Stimulated activated CD8-positive, alpha-beta memory T cell treated with anti-CD3 and anti-CD28 coated beads, Interleukin-2, amount 100 ng/mL, for 48 hours (primary cell): ENCODE measurements at places on chromosomes 12 and 14.

DNA sequence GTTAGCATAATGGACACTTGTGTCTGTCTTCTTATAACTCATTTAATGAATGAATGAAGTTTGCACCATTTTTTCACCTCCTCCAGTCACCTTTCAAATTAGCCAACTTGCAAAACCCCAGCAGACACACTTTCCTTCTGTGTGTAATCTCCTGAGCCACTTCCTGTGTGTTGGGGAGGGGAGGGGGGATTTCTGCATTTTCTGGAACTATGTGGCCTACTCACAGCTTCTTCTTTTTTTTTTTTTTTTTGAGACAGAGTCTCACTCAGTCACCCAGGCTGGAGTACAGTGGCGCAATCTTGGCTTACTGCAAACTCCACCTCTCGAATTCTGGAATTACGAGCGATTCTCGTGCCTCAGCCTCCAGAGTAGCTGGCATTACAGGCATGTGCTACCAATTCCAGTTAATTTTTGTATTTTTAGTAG, 4.1 kb upstream of the SERPINA1 start:
- no peak for DNase-seq

DNA sequence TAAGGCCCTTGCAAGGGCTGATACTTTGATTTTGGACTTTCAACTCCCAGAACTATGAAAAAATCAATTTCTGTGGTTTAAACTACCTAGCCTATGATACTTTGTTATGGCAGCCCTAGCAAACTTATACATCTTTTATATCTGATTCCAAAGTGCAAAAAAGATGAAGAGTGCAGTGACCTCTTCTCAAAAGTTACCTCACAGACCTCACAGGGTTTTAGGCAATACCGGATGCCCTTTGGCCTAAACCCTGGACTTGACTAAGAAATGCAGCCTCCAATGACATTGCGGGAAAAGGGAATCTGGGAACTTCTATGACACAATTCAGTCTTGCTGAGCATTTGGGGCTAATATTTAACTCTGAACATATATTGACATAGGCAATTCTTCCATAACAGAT, 63.3 kb downstream of the IGF1 start:
- DNase-seq: no peak

DNA sequence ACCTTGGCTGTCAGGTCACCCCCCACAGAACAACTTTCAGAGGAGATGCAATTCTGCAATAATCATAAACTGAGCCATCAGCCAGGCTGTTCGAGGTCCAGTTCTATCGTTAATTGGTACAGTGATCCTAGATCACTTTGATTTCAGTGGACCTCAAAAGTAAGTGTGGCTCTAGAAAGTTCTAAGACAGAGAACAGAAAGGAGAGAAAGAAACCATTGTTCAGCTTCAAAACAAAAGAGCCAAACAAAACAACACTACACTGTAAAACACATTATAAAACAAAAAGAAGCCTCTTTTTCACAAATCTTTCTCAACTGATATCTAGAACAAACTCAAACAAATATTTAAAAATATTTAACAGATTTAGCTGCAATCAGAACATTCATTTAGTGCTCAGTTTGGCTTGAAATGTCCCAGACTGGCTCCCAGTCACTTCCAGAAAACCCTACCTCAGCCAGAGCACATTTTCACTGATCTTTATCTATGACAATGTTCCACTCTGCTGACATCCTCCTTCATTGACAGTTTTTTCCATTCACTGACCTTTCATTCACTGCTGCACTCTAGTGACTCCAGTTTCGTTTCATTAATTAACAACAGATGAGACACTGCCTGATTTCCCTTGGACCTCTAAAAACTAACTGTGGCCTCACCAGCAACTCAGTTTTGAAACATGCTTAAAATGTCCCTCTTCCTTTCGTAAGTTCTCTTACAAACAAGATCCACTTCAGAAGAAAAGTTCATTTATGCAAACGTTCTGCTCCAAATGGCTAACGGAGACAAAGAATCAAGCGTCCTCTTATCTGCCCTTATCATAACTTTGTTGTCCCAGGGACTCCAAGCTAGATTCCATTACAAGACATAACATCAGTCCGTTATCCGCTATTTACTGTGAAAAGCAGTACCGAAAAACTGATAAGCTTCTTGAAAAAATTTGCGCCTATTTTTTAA, 56.8 kb downstream of the DUSP16 start:
- no peak for DNase-seq

DNA sequence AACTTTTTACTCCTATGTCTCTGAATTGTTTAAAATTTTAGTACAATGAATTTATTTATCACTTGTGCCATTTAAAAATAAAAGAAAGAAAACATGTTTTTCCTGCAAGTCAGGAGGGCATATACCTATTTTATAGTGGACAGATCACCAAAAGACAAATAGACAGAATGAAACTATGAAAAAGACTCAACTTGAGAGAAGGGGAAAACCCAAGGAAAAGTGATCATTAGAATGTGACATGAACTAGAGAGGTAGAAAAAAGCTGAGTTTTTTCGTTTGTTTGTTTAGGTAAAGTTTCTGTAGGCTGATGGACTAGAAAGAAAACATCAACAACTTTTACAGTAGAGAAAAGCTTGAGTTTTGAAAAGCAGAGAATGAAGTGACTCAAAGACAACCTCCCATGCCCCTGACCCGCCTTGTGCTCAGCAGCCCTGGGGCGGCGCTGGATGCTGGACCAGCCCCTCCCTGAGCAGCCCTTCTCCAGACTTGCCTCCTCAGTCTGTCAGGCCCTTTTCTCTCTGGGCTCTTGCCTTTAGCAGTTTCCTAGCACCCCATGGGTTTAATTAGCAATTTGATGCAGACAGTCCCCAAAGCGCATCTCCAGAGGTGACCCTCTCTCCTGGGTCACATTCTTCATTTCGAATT, 95.1 kb upstream of the ARID2 start:
- DNase-seq: no peak

GRCh38 chr12:76810671-76811419, 46.9 kb downstream of the ZDHHC17 start:
- no peak for DNase-seq
